ENCODE measurements at places on chromosomes 12 and 14.

DNA sequence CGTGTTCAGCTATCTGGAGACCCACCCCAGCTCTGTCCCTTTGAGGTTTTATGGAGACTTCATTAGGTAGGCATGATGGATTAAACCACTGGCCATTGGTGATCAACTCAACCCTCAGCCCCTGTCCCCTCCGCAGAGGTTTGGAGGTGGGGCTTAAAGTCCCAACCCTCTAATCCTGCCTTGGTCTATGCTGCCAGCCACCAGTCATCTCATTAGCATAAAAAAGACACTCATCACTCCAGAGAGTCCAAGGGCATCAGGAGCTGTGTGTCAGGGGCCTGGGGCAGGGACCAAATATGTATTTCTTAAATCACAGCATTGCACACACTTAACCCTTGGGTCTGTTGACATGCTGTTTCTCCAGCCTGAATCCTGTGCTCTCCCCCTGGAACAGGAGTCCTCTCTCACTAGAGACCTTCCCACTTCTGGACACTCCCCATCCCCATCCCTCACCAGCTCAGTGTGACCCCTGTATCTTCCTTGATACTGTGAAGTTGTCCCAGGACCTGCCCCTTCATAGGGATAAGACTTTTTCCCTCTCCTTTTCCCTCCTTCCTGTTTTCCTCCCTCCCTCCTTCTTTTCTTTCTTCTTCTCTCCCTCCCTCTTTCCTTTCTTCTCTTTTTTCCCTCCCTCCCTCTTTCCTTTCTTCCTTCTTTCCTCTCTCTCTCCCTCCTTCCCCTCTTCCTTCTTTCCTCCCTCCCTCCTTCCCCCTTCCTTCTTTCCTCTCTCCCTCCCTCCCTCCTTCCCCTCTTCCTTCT, 54.7 kb upstream of the CLMN start:
- DNase-seq = no peak

DNA sequence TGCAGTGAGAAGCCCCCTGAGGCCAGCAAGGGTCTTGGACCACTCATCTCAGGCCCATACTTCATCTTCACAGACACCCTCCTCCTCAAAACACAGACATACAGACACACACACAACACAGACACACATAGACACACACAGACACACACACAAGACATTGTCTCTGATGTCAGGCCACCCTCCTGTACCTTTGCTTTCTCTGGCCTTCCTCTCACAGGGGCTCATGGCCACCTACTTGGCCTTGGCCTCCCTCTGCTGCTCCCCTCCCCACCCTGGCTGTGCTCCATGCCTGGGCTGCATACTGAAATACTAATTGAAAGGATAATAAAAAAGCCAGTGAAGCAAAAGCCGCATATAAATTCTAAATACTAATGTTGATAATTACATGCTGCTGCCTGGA, 1.6 kb upstream of the SYNDIG1L start:
- no peak for DNase-seq

GRCh38 chr14:66514213-66514612, 6.3 kb downstream of the GPHN start:
- DNase-seq = no peak

GRCh38 chr14:22463763-22464173, 125.3 kb downstream of the DAD1 start:
- no peak for DNase-seq

DNA sequence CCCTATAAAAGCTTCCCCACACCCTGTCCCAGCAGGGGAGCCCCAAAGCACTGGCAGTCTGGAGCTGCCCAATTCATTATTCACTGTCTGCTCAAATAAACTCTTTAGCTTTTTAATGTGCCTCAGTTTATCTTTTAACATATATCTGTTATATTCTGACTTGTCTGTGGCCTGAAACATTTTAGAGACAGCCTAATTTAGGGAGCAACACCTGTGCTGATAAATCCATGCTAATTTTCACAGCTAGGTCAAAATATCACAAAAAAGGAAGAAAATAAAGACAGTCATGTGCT, 32.9 kb downstream of the TMTC1 start:
- DNase-seq = no peak

DNA sequence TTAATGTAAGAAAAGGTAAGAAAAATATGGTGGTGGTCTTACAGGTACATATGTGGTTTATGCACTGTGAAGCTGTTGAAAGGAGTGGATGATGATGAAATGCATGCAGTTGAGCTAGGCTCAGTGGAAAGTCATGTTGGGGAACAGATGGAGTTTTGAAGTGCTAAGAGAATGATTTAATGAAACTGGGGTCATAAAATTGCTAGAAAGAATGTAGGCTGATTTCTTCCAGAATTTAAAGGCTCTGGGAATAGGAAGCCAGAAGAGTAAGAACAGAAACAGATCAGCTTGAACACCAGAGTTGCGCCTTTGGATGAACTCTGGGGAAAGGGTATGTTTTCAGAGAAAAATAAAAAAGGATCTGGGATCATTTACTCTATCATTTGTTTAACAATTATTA, 146.5 kb downstream of the MON2 start:
- no peak for DNase-seq

DNA sequence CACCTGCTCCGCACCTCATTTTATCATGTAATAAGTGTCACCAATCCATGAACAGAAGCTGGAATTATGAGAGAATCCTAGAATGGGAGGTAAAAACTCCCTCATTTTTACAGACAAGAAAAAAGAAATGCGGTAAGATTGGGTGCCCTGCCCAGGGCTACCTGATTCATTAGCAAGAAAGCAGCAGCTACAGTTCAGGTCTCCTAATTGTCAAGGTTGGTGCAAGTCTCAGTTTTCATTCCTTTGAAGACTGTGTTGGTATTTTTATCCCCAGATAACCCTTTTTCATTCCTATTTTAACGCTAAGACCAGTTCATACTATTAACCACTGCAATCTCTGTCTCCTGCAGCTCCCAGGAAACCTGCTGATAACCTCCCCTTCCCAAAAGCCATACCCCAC, 6.9 kb downstream of the DUSP6 start:
- DNase-seq = no peak

DNA sequence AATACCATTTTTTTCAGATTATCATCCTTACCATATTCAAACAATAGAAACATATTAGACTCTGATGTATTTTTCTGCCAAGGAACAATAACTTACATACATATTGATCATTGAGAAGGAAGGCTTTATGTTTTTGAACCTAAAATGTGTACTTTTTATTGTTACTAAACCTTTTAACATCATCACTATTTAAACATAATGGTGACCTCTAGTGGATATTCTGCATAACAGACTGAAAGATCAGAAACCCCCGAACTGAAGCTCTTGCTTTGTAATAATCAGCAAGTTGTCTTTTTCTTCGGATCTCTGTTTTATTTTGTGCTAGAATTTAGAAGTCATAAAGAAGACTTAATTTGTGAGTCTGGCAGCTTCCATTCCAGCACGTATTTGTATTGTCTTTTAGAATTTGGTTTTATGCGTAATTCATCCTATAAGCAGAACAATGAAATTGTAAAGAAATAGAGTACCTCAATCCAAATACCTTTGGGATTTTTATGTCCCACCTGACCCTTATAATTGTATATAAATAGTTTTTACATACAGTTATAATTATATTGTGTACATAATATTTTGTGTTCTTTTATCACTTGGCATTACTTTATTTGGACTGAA, 125.9 kb upstream of the ATF1 start:
- DNase-seq = no peak

DNA sequence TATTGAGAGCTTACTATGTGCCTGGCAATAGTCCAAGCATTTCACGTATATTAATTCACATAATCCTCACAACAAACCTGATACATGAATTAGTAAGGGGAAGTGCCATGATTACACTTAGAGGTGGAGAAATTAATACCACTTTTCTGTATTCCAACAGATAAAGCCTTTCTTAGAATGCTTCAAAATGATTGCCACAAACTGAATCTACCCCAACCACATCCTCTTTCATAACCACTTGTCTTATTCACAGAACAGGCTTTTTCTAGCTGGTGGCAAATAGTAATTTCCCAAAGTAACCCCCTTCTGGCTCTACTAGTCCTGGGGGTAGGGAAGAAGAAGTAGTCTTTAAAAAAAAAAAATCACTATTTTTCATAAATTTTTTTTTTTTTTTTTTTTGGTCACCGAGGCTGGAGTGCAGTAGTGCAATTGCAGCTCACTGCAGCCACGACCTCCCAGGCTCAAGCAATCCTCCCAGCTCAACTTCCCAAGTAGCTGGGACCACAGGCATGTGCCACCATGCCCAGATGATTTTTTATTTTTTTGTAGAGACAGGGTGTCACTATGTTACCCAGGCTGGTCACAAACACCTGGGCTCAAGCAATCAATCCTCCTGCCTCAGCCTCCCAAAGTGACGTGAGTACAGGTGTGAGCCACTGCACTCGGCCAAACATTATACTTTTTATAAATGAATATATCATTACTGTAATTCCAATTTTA, 59.0 kb upstream of the ARID2 start:
- DNase-seq = no peak

GRCh38 chr12:119956047-119956446, 33.0 kb upstream of the BICDL1 start:
- DNase-seq = no peak

Measured in NCI-H1417 treated with DMSO at 0.1 percent for 48 hours (cell line).